ENCODE measurements at places on chromosomes 12 and 14. TPM values are rescaled to one million over a fixed set of nuclear protein-coding genes. Genes with fewer than 3 reads are reported as not detected.

Gene AJUBA
- total RNA-seq, result 117 TPM

Gene OASL
- total RNA-seq, result 0.51 TPM

Gene INHBC
- 0.74 TPM for total RNA-seq

Gene KRT78
- total RNA-seq, result 2.2 TPM

Gene C12orf42
- not detected for total RNA-seq

Gene PRR4
- 1.6 TPM for total RNA-seq

Gene IRAK3
- total RNA-seq, result 1.2 TPM

Gene NAA30
- total RNA-seq, result 11.7 TPM

Gene DNAJC22
- 0.35 TPM for total RNA-seq

Gene PRR13
- total RNA-seq, result 111 TPM

Gene CMKLR1
- total RNA-seq, result not detected

Gene GLIPR1
- total RNA-seq, result 5.6 TPM

Gene ZC2HC1C
- 0.56 TPM for total RNA-seq

Gene NFATC4
- total RNA-seq, result 29.6 TPM

Gene NPAS3
- total RNA-seq, result not detected

Gene GPR137C
- not detected for total RNA-seq

Gene RFLNA
- not detected for total RNA-seq

Gene CCNT1
- 14.7 TPM for total RNA-seq

Gene GNS
- 41.3 TPM for total RNA-seq

Gene PZP
- not detected for total RNA-seq

Gene SARNP
- 116 TPM for total RNA-seq

Gene CELA1
- total RNA-seq, result not detected

Gene CD69
- not detected for total RNA-seq

Gene SOX5
- 0.14 TPM for total RNA-seq

Gene HOXC12
- not detected for total RNA-seq

Gene CPNE8
- 7.7 TPM for total RNA-seq

Gene GARIN6
- not detected for total RNA-seq

Gene KCNC2
- not detected for total RNA-seq

Gene CLEC2A
- not detected for total RNA-seq

Gene ALDH1L2
- total RNA-seq, result 2.9 TPM

Gene CLEC9A
- total RNA-seq, result not detected

Gene ASCL1
- total RNA-seq, result not detected

Gene ANKRD13A
- 21.3 TPM for total RNA-seq

Gene RBM19
- 14.3 TPM for total RNA-seq

Gene ASB8
- total RNA-seq, result 22.6 TPM

Gene MYF6
- total RNA-seq, result not detected

Gene DDIT3
- total RNA-seq, result 13.8 TPM

Gene CLMN
- 4.1 TPM for total RNA-seq

Gene CD9
- 636 TPM for total RNA-seq

Gene CCDC175
- total RNA-seq, result not detected

Gene MMP19
- total RNA-seq, result 1.2 TPM

Gene GZMB
- not detected for total RNA-seq

Gene PLA2G1B
- total RNA-seq, result not detected

Gene RERG
- total RNA-seq, result 0.28 TPM

Gene TSPAN19
- not detected for total RNA-seq

Data from airway epithelial cell (primary cell).